ENCODE measurements at places on chromosomes 3 and 15.

DNA sequence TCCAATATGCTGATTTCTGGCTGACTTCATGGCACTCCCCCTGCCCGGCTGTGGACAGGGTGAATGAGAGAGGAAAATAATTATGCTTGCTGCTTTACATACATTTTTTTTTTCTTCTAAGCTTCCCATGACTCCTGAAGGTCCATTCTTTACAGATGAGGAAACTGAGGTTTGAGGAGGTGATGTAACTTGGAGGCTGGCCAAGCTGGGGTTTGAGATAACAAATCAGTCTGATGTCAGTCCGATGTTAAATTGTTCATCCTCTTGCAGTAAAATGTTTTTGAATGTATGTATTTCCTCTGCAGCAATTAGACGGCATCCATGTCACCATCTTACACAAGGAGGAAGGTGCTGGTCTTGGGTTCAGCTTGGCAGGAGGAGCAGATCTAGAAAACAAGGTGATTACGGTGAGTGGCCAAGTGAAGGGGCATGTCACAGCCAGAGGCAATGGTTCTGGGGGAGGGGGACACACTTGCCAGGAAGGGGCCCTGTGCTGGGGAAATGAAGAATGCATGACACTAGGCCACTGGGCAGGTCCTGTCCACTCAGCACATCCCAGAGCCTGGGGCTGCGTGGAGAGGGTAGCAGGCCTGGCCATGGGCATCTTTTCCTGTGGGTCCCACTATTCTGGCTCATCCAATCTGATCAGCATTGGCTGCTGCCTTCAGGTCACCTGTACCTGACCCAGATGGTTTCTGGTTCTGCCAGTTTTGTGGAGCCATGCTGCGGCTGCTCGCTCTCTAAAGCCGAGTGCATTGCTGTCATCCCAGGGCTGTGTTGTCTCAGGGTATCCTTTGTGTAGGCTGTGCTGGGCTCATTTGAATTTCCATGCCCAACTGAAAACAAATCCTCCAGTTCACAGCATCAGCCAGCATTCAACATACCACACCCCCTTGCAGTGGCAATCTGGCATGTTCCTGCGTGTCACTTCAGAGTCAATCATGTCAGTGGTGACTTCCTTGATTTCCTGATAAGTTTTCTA lies 20.4 kb downstream of the STARD5 start:
- peak; percentile 40 for DNase-seq

- no peak for DNase-seq
Observed at GRCh38 chr15:72593838-72594237, 60.7 kb upstream of the GOLGA6B start.

DNA sequence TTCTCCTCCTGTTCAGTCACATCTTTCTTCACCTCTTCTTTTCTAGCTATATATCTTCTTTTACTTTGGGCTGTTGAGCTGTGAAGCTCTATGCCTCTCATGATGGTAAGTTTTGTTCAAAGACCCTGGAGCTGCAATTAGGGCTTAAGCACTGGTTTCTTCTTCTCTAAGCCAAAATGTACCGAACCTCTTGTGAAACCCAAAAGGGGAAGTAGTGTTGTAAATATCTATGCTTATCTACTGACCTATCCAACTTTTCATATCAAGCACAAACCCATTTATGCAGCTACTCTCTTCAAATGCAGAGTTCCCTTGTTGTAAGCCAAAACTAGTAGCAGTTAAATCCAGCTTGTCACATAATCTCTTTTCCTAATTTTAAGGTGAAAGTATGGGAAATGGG lies 123.6 kb upstream of the CD96 start:
- DNase-seq = no peak

DNA sequence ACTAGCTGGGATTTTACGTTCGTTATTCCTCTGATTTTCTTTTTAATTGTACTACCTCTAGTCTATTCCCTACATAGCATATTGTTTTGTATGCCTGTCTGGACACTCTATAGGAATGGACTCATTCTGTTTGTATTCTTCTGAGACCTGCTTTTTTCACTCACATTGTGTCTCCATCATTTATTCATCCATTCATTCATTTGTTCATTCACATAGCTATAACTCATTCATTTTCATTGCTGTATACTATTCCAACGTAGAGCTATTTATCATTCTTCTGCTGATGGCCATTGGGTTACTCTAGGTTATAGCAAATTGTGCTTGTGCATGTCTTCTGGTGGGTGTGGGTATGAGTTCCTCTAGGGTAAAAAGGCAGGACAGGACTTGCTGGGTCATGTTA lies 74.0 kb upstream of the SLC6A6 start:
- DNase-seq = no peak

- no peak for DNase-seq
Observed at GRCh38 chr3:36257158-36257852, 123.0 kb upstream of the STAC start.

DNA sequence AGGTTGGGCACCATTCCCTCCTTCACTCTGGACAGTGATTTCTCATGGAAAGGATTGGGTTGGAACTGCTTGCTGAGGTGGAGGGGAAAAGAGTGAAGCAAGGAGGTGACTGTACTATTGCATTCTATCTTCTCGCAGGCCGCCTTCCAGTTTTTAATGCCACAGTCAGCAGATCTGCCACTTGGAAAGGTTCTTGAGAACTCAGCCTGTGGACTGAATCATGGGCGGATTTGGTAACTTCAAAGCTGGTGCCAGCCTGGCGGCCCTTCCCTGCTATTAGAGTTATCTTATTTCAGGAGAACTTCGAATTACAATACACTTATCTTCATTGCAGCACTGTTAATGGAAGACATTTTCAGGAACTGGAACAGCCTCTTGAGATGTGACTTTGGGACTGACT lies 23.1 kb upstream of the SLC28A2 start:
- DNase-seq = no peak

DNA sequence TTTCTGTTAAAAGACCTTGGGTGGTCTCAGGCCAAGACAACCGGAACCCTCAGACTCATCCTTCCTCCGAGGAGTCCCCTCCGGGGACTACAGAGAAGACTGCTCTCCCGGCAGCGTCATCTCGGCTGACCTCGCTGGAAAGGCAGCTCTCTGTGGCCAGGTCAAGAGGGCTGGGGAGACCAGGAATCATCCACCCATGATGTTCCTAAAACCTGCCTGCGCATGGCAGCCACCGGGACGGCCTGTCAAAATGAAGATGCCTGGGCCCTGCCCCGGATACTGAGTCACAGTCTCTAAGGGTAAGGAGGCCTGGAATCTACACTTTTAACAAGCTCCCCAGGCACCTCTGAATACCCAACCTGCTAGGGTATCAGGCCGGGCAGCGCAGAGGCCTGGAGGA lies 78.6 kb downstream of the RPN1 start:
- no peak for DNase-seq

DNA sequence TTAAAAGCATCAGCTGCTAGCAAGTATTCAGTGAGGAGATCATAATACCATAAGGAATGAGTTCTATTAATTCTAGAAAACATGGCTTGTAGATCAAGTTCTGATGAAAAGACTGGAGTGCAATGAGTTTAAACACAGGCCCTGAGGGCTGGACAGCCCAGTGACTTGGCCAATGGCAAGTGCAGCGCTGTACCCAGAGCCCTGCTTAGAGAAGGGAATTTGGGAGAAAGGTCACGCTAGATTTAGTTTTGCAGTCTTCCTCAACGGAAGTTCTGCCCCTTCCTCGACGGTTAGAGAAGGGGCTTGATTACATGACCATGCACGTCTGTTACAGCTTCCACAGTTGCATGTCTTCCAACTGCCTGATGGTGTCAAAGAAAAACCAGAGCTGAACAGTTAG lies 4.0 kb downstream of the TMEM212 start:
- no peak for DNase-seq

- no peak for DNase-seq
Observed at GRCh38 chr15:31081056-31081455, 20.5 kb downstream of the TRPM1 start.

DNA sequence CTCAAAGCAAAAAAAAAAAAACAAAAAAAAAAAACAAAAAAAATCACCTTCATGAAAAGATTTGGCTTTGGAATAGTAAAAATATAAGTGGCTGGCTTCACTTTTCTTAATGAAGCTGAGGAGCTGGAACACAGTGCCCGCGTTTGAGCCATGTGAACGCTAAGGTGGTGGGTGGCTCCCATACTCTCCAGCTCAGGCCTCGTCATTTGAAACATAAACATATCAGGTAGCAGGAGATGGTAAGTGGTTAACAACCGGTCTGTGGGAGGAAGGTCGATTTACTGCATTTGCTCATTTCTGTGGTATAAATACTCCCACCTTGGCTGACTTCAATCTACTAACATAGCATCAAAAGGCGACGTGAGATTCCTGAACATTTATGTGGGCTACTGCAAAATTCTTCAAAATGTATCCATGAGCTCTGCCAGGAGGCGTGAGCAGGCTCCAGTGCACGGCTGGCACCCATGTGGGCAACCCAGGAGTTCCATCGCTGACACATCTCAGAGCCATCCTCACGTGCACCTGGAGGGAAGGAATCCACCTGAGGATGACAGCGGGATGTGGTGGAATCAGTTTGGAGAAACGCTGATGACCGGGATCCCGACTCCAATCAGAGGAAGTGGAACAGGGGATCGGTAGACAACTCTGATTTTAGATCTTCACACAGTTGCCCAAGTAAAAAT lies 157.6 kb downstream of the ATP10A start:
- no peak for DNase-seq

GRCh38 chr15:87268675-87269074 lies 987.9 kb downstream of the NTRK3 start:
- DNase-seq = no peak

GRCh38 chr3:180265551-180265950 lies 228.8 kb upstream of the PEX5L start:
- no peak for DNase-seq

Measured in CD4-positive, alpha-beta T cell treated with Interleukin-12 subunit alpha and Interleukin-12 subunit beta, for 1 hour (primary cell).